ENCODE measurements at places on chromosomes 1 and 21.

DNA sequence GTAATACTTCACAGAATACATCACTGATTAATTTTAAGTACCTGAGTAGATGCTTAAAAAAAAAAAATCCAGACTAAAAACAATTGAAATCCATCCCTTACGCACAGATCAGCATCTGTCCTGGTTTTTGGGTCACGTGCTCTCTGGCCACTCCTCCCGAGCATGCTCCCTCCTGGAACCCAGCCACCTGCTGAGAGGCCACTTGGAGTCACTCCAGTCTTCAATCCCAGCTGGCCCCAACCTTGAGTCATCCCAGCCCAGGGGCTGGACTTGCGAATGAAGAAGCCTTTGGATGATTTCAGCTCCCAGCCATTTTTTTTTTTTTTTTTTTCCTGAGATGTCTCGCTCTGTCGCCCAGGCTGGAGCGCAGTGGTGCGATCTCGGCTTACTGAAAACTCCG lies 8.9 kb downstream of the MAP1LC3C start:
- DNase-seq: no peak

DNA sequence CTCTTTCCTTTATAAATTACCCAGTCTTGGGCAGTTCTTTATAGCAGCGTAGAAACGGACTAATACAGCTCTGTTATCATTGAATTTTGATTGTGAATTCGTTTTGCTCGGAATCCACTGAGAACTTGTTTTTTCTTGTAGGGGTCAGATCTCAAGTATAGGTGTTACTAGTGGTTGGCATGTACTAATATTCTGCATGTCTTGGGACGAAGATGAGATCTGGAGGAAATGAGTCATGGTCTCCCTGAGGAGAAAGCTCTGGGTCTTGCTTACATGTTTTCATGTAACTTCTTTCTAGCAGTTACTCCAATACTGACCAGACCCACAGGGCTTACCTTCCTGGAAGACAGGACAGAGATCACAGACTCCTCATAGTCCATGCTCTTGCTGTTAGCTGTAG lies 30.3 kb downstream of the ZSCAN20 start:
- DNase-seq: no peak

- DNase-seq: no peak
Observed at GRCh38 chr21:40923407-40923806, 76.4 kb upstream of the DSCAM start.

DNA sequence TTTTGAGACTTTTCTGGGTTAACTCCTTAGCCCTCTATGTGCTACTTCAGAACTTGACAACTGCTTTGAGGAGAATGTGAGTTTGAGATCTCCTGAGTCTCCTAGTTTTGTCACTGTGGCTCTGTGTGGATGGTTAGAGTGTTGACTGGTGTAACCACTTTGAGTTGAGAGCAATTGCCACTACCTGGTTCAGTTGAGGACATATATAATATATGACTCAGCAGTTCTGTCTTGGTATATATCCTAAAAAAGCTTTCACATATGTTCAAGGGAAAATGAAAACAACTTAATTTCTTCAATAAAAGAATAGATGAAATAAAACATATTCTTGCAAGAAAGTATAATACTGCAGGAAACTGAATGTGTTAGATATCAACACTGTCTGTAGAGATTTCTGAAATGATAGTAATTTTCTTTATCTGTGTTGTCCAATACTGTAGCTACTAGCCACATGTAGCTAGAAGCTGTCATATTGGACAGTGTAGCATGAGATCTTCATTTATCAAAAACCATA lies 96.7 kb upstream of the QSOX1 start:
- DNase-seq: no peak

DNA sequence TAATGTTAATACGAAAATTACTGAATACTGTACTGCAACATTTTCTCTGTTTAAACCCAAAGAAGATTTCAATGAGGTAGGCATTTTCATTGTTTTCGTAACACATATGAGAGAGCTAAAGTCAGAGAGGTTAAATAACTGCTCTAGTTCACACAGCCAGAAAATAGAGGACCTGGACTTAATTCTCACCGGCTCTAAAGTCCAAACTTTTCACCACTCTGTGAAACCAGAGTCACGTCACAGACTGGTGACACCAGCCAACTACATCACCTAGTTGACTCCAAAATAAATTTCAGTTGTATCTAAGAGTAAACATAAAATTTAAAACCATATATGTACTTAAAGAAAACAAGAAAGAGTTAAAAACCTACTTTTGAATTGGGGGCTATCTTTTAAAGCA lies 146.7 kb downstream of the FCRL5 start:
- no peak for DNase-seq

DNA sequence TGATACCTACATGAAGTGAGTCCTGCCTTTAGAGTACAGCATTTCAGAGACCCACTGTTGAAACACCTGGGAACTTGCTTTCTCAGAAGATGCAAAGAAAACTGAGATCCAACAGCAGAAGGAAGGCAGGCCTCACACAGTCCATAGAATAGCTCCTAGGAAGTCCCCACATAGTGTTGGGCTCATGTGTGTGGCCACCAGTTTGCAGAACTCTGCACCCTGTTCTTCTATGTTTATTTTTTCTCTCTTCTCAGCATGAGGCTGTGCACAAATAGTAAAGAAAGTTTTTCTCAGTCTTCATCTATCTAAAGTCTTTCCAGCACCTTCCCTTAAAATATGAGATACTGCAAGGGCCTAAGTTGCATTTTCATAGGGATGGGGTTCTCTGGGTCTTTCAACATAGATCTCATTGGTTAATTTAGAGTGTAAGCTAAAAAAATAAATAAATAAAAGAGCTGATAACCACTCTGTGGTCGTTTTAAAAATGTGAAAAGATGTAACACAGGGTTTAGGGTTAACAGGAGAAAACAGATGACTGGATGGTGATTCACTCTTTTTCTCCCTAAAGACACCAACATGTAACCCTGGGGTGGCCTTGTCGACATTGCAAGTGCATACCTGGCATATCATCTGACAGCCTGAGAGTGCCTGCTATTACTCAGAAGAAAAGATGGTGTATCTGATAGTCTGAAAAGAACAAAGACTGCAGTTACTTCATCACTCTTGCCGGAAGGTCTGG lies 94.6 kb downstream of the ZC3H11B start:
- no peak for DNase-seq

DNA sequence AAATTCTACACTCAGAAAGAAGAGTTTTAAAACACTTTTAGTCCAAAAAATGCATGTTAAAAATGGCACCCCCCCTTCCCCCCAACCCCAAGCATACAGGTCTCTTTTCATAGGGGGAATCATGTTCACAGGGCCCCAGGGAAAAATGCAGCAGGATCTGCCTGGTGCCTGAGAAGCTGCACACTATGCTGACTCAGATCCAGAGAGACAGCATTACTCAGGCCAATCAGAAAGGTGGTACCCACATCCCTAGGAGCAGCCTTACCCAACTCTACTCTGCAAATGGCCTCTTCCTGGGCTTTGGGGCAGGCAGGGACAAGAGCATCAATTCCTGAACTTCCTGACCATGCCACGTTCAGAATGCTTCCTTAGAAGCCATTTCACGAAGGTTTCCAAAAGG lies 119.0 kb downstream of the HIVEP3 start:
- DNase-seq: no peak

DNA sequence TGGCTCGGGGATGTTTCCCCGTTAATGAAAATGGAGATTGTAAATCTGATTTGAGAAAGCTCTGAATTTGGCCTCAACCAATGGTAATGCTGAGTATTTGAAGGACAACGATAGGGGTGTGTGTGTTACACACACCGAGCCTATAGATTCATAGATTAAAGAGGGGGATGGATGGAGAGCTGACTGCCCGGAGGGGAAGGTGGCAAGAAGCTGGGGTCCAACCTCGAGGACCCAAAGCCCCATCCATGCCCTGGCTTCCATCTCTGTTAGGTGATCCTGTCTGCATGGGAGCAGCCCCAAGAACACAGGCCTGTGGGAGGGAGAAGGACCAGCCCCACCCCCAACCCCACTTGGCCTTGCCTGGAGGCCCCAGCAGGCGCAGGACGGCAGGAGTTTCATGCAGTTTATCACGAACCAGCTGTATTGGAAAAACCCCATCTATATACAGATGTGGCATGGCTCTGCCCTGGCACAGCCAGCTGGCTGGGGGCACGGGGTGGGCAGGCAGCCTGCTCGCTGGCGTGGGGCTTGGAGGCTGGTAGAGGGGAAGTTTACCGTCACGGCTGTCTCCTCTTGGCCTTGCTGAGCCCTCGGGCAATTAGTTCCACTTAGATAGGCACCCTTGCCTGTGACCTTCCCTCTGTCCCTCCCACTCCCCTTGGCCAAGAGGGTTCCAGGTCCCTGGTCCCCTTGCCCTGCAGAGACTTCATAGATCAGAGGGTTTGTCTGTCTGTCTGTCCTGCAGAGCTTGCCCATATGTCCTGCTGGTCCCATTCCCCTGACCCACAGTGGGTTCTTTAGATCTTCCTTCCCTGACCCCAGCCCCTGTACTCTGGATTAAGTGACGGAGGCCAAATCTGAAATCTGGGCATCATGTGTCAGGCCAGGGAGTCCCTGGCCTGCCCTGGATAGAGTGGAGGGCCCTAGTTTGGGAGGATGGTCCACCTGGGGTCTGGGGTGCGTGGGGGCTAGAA lies 3.0 kb downstream of the HSPB7 start:
- no peak for DNase-seq

Measured in stimulated activated CD4-positive, alpha-beta T cell treated with anti-CD3 and anti-CD28 coated beads, Interleukin-2, amount 100 ng/mL, for 4 hours (primary cell).